CD14-positive monocyte (primary cell): ENCODE measurements at places on chromosomes 5 and 9.

- DNase-seq = no peak
Measured at GRCh38 chr5:142531977-142532780, 153.7 kb downstream of the FGF1 start.

- no peak for DNase-seq
Measured at GRCh38 chr5:94623877-94624276, 5.4 kb downstream of the SLF1 start.

GRCh38 chr5:132342291-132343180 is 27.0 kb upstream of the SLC22A5 start:
- DNase-seq = no peak

- no peak for DNase-seq
Measured at GRCh38 chr9:126615245-126615790, 1.6 kb downstream of the LMX1B start.

- no peak for DNase-seq
Measured at GRCh38 chr9:75876999-75877640, 13.4 kb upstream of the PCSK5 start.
